ENCODE measurements at places on chromosomes 7 and 10.

DNA sequence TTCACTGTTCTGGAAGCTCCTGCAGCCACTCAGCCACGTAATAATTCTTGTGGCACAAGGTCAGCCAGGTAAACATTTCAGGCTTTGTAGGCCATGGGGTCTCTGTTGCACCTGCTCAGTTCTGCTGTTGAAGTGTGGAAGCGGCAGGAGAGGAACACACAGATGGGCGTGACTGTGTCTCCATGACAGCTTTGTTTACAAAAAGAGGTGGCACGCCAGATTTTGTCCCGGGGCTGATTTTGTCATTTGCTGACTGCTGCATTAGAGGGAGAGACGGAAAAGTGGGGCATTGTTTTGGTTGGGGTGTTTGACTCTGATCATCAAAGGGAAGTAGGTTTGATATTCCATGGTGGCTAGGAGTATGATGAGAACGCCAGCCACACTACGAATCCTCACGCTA lies 103.1 kb downstream of the PRKAG2 start:
- DNase-seq, result no peak

- no peak for DNase-seq
Observed at GRCh38 chr10:101166430-101166829, 35.3 kb downstream of the TLX1 start.

DNA sequence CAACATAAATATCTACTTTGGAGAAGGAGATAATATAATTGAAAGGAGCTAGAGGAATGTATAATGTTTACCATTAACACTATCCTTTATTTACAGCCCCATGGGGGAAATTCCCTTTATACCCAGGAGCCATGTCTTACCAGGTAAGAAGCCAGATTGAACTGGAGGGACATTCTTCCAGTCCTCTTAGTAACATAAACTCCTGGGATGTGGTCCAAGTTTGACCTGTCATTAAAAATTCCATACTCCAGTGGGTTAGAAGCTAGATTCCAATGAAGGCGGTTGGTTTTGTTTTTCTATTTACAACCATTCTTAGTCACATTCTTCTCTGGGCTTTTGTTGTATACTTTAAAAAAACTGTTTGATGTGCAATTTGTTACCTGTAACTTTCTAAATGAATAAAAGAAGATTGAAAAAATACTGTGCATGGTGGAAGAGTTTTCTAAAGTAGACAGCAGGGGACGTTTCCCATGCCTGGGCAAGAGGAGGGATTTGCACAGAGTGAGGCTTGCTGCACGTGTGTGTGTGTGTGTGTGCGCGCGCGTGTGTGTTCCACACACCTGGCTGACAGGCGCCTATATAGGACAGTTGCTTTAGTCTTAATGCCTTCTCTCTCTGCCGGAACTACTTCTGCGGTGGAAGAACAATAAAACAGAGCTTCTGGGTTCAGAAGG lies 2.0 kb downstream of the PLCE1 start:
- DNase-seq, result no peak

DNA sequence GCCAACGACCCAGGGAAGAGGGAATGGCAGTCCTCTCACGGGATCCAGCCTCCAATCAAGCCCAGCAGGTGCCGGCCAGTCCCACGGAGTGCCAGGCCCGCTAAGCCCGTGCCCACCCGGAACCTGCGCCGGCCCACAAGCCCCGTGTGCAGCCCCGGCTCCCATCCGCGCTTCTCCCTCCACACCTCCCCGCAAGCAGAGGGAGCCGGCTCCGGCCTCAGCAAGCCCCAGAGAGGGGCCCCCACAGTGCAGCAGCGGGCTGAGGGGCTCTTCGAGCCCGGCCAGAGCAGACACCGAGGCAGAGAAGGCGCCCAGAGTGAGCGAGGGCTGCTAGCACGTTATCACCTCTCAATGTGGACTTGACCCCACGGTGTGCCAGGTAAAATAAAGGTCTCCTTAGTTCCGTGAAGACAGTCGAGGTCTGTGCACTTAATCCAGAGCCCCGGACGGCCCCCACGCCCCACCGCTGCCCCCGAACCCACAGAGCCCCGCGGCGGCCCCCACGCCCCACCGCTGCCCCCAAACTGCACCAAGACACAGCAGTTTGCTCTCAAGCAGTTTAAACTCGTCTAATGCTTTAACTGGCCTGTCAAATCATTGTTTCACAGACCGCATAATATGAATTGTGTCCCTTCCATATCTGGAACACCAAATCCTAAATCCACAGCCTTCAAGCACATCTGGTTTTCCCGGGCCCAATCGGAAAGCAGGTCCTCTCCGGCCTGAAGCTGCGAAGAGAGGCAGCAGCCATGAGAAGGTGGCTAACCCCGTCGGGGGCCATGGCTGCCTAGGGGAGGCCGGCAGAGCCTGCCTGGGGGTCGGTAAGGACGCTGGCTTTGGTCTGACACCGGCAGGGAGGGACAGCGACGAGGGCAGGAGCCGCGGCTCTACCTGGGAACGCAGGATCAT lies 307.8 kb downstream of the PTPRN2 start:
- DNase-seq, result no peak

GRCh38 chr7:6294839-6295238 lies 22.4 kb upstream of the CYTH3 start:
- DNase-seq, result no peak
